ENCODE measurements at places on chromosomes 3 and 15.

DNA sequence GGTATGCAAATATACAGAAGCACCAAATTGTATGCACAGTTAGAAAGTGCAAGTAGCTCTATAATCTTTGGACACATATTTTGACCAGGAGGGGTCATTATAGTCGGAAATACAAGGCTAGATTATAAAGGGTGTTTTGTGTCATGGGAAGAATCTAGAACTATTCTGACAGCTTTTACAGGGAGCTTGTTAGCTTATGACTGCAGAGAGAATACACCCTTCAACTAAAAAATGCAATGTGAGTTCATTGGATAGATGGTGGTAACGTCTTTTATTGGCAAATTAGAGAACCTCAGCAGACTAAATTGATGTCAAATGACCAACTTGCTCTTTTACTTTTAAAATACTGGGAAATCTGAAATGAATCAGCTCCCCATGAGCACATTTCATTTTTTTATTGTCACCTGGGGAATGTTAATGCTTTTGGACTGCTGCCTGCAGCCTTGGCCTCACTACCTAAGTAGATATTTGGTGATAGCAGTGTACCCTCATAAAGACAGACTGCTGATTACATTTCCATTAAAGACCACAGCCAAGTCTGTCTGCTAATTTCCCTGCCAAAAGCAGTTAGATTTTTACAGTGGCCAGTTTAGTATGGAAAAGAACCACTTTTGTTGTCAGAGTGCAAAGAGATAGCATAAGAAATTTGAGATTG, 515.9 kb upstream of the DPPA4 start:
- DNase-seq = no peak

DNA sequence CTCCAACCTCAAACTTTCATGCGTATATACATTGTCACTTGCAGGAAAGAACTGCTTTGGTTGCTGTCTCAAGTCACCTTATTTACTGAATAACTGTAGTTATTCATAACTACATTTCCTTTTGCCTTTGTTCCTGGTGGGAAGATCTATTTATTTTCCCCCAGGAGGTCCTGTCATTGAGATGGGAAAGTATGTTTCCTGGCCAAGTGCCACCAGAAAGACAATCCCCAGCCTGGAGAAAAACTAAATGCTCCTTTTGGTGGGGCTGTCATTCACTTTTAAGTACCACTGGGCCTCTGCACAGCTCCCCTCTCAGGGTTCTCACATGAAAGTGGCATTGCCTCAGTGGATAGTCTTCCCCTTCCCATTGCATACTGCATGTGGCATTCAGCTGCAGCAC, 59.8 kb downstream of the LRRC3B start:
- no peak for DNase-seq

GRCh38 chr15:97661796-97662195, 298.7 kb upstream of the ARRDC4 start:
- DNase-seq = no peak

DNA sequence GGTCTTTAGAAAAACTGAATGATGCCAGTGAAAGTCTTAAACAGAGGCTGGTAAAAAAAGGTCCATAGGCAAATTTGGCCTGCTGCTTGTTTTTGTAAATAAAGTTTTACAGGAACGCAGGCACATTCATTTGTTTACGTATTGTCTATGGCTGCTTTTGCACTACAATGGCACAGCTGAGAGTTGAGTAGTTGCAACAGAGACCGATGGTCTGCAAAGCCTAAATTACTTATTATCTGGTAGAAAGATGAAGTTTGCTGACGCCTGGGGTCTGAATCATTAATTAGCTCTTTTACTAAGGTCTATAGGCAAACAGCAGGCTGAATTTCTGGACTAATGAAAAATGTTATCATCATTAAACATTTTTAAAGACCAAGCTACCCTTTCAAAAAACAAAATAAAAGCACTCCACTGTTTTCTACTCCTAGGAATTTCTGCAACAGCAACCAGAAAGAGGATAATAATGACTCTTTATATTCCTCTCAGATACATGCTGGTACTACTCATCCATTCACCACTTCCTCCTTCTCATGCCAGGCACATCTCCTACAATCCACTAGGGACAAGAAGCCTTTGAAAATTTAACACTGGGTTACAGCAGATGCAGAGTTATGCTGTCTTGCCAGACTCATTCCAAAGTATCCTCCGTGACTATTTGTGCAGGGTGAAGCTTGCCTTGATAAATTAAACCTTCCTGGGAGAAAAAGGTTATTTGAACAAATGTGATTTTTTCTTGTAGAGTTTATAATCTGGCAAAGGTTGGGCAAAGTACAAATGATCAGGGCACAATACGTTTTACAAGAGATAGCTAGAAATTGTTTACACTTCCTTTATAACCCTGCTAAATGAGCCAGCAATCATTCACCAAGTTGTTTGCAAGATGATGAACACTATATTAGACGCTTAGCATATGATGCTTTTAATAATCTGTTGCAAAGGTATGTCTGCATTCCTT, 6.0 kb downstream of the GATM start:
- DNase-seq = no peak

DNA sequence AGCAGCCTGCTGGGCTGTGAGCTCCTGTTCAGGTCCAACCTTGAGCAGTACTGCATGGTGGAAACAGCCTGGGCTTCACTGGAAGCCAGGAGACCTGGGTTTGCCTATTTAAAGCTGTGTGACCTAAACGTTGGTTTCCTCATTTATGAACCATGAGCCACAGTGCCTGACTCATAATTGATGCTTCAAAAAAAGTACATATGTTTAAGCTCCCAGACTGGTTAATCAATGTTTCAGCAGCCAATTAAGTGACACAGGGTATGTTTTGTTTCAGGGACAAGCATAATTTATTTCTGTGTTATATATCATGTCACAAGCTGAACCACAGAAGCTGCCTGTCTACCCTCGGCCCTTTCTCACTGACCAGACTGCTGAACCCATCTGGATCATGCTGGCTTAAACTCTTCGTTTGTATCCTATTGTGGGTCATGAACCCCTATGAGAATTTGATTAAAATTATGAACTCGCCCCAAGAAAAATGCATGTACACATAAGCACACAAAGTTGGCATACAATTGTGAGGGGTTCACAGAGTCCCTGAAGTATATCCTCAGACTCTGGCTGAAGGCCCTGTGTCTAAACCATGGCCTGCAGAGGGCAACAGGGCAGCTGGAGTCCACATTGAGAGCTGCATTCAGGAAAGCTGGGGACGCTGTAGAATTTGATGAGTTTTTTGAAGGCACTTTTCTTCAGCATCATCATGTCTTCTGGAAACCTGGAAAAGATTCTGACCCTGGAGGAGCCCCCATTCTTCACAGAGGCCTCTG, 23.7 kb downstream of the HDC start:
- peak; percentile 49 for DNase-seq

GRCh38 chr3:101128001-101128400, 134.8 kb upstream of the ABI3BP start:
- no peak for DNase-seq

DNA sequence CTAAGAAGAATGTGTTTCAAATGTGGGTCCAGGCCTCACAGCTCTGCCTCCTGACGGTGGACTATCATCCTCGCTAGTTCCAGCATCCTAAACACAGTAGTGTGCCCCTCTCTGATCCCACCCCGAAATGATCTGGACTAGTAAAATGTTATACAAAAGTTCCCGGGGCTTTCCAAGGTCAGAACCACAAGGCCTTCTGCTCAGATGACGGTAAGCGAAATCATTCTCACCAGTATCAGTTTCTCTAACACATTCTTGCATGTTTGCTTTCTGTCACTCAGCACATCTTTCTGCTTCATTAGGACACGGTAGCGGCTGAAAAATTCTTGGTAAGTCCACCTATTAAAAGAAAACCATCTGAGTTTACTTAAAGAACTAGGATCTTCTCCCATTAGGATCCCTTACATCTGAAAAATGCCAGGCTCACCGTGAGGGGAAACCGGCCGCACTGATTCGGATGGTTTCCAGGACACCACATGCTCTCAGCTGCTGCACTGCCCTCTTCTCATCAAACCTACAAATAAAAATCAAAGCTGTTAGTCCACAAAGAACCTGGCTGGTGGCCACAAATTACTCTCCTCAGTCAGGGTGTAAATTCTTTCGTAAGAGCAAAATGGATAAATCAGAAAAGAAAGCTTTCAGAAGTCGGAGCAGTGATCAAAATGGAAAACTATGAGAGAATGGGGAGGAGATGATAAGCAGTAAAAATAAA, 83.9 kb upstream of the MYO5C start:
- peak; percentile 79 for DNase-seq

GRCh38 chr3:22089284-22089683, 338.3 kb upstream of the ZNF385D start:
- peak; percentile 34 for DNase-seq

DNA sequence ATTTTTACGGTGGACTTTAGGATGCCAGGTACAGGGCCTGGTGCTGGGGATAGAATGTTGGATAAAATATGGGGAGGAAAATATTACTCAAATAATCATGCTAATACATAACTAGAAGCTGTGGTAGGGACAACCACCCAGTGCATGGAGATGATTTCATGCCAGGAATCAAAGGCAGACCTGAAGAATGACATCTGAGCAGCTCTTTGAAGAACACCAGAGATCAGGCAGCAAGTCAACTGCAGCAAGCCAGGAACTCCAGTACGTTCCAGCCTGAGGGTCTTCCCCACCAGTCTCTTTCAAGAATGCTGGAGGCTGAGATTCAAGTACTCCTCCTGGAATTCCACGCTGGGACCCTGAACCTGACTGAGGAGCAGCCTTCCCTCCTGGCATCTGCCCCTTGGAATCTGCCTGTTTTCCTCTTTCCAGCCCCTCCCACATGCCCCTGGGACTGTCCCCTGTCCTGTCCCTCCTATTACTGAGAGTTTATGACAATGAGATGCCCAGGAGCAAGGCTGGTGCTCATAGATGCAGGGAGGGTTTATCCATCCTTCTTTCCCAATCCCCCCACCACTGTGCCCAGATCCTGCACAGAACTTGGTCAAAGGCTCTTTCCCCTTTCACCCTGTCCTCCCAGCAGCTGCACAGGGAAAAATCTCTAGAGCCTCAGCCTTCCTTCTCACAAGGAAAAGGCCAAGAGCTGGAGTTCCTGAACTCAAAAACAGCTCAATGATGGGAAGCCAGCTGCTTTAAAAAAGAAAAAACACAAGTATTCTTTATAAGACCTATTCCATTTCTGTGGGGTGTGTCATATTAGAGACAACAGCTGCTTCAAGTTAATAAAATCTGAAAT, 68.0 kb downstream of the PDZRN3 start:
- no peak for DNase-seq

GRCh38 chr3:66224220-66224619, 3.4 kb downstream of the SLC25A26 start:
- peak; percentile 28 for DNase-seq

- no peak for DNase-seq
These were observed 20.9 kb downstream of the NOX5 start for GRCh38 chr15:69035205-69035917.

DNA sequence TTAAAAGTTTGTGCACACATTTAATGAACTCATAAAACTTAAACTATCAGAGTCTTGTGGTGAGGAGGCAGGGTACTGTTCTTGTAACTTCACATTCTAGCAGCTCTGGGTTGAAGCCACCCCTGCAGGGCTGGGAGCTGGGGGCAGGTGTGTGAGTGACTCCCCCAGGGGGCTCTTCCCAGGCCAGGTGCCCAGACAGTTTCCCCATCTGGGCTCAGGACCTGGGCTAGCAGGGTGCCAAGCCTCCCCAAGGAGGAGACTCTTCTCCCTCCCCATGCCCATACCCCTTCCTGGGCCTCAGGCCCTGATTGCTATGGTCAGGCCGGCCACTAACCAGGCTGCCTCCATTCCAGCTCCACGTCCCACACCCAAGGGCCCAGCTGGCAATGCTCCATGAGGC, 22.0 kb upstream of the CHCHD6 start:
- no peak for DNase-seq

- DNase-seq = no peak
These were observed 17.0 kb upstream of the SLC9A9 start for GRCh38 chr3:143865302-143865701.
